ENCODE measurements at places on chromosomes 11 and 22.

GRCh38 chr11:102719620-102720277 is 5.0 kb downstream of the MMP8 start:
- no peak for DNase-seq

DNA sequence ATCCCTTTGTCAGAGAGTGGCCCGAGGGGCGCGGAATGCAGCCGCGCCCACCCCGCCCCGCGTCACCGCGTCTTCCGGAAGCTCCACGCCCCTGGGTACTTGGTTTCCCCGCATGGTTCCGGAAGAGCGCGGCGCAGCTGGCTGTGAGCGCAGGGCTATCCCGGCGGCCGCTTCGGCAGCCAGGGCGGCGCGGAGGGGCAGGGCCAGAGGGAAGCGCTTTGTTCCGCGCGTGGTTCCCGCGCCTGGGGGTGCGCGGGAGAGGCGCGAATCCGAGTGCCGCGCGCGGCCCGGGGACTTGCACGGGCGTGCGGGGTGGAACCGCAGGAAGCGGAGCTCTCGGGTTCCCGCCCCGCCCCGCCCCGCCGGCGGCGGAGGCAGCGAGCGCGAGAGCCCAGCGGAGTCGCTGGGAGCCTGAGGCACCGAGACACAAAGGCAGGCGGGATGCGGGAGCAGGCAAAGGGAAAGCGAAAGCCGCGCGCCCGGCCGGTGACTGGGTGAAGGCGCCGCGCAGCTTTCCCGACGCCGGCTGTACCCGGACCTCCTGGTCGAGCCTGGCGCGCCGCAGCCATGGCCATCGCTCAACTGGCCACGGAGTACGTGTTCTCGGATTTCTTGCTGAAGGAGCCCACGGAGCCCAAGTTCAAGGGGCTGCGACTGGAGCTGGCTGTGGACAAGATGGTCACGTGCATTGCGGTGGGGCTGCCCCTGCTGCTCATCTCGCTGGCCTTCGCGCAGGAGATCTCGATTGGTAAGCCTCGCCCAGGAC is at the start of gene PANX1:
PANX1 (plus strand) TSS at position 96 of the 766 bp plus-strand sequence; CDS start at position 568, 472 bp downstream.
- peak; percentile 80 for DNase-seq

DNA sequence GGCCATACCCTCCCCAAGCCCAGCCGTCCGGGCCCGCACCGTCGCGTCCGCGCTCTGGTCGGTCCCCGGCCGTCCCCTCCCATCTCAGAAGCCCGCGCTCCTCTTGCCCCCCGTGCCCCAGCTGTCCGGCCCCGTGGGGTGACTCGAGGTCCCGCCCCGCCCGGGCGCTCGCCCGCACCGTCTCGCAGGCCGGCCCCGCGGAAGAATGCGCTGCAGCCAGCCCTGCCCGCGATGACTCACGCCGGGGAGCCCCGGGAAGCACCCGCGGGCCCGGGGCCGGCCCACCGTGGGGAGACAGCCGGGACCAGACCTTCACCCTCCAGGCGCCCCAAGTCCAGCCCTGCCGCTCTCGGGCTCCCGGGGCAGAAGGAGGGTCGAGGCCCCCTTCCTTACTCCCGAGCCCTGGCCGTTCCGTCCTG is 320 bp upstream of the PHLDA2 start:
- peak; percentile 88 for DNase-seq

- no peak for DNase-seq
Measured at GRCh38 chr11:119525180-119525866, 102.4 kb upstream of the THY1 start.

DNA sequence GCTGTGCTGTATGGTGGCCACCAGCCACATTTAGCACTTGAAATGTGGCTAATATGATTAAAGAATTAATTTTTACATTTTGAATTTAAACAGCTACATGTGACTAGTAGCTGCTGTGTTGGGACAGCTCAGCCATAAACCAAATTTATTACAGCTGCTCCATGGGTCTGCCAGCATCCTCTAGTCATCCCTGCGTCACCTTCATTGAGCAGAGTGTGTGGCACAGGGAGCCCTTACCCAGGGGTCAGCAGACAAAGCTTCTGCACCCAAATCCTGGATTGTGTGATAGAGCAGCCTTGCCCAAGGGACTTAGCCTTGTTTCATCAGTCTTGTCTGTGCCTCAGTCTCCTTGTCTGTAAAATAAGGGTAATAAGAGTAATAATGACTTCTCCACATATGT is 19.4 kb upstream of the ACCSL start:
- DNase-seq: no peak

GRCh38 chr11:33663121-33663520 is 37.5 kb downstream of the C11orf91 start:
- no peak for DNase-seq

DNA sequence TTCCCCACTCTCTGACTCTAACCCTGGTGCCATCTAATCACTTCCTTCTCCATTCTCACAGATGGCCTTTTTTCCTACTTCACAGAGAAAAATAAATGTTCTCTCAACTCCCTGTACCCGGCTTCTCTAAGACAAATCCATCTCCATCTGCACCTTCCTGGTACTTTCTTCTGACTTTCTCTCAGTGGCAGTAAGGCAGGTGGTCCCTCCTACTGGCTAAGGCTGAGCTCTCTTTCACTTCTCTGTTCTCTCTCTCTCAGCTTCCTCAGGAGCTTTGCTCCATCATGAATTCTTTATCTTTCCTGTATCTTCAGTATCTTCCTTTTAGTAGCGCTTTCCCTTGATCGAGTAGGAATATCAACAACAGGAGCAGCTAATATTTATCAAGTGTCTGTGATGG is 421.6 kb downstream of the TMEM135 start:
- DNase-seq: no peak

DNA sequence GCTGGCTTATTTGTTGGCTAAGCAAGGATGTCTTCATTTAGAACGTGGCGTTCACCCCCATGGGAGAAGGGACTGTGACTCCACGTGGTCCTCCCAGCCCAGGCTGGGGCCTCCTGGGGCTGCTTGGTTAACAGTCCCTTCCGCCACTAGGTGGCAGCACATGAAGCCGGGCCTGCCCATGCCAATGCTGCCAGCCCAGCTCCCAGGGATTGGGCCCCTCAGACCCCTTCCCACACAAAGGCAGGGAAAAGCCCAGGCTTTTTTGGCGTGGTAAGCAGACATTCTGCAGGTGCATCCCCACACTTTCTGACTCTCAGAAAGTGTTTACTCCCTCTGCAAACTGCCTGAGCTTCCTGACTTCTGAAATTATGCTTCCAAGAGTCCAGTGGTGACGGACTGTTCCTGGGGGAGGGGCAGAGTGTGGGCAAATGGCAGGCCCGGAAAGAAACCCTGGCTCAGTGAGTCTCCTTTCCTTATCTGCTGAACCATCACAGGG is 3.1 kb downstream of the CBX6 start:
- DNase-seq: peak; percentile 82

- DNase-seq: no peak
Measured at GRCh38 chr11:23569547-23569946, 709.3 kb upstream of the CCDC179 start.

DNA sequence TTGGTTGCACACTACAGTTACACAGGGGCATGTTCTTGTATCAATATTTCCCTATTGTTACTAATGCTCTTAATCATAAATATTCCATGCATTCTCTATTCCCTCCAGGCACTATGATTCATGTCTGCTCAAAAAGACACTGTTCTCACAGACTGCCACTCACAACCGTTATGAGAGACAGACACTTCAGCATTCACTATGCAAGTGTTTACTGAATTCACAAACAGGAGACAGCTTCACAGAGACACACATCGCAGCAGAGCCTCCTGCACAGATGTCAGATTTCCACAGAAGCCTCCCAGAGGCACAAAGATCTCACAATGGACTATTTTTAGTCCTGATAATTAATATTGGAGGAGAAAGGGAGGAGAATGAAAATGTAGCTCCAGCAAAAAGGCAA is 930.4 kb downstream of the OPCML start:
- no peak for DNase-seq

GRCh38 chr11:70528794-70529580 is 130.7 kb downstream of the CTTN start:
- no peak for DNase-seq

- DNase-seq: no peak
Measured at GRCh38 chr11:19713196-19714021, 772 bp downstream of the NAV2 start.

GRCh38 chr22:49760630-49761571 is 66.8 kb downstream of the BRD1 start:
- no peak for DNase-seq

DNA sequence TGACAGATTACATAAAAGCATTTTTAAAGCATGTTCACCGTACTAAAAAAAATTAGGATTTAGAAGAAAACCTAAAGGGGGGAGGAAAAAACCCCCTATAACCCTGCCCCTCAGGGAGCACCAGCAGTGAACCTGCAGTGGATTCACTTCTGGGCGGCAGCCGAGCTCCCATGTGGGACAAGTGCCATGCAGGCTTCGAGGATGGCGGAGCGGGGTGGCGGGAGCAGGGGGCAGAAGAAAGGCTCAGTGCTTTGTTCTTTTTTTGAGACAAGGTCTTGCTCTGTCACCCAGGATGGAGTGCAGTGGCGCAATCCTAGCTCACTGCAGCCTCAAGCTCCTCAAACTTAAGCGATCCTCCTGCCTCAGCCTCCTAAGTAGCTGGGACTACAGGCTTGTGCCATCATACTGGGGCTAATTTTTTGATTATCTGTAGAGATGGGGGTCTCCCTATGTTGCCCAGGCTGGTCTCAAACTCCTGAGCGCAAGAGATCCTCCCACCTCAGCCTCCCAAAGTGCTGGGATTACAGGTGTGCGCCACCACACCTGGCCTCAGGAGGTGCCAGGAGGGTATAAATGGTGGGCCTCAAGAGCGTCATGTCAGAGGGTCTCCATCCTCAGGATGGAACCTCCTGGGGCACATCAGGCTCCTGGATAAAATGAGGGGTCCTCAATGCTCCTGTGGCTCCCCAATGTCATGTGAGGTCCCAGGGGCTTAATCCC is 34.0 kb downstream of the PPM1F start:
- DNase-seq: no peak

DNA sequence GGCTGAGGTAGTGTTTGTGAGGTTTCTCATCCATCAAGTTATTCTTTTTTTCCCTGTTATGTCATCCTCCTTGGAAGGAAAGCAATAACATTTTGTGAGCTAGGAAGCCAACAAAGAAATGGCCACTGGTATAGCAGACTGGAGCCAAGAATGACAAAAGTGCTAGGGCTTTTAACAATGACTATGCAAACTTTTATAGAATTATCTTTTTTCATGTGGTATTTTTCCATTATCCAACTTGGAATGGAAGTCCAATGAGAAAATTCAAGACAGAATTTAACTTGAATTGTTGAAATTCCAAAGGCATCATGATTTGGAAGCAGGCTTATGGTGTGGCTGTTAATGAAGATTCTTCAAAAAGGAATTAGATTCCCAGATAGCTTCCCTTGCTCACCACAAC is 216.4 kb upstream of the PDGFD start:
- DNase-seq: no peak

DNA sequence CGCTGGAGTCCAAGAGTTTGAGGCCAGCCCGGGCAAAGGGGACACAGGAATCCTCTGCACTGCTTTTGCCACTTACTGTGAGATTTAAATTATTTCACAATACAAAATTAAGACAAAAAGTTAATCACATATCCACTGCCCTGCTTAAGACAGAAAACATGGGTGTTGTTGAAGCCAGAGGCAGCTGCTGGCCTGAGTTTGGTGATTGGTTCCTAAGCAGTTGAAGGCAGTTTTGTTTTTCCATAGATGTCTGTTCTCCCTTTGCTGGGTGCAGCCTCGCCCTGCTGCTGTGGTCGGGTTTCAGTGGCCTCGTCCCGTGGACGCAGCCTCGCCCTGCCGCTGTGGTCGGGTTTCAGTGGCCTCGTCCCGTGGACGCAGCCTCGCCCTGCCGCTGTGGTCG is 70.2 kb upstream of the PPP6R3 start:
- no peak for DNase-seq

- DNase-seq: peak; percentile 28
Measured at GRCh38 chr11:13384908-13385640, 77.9 kb downstream of the BTBD10 start.

DNA sequence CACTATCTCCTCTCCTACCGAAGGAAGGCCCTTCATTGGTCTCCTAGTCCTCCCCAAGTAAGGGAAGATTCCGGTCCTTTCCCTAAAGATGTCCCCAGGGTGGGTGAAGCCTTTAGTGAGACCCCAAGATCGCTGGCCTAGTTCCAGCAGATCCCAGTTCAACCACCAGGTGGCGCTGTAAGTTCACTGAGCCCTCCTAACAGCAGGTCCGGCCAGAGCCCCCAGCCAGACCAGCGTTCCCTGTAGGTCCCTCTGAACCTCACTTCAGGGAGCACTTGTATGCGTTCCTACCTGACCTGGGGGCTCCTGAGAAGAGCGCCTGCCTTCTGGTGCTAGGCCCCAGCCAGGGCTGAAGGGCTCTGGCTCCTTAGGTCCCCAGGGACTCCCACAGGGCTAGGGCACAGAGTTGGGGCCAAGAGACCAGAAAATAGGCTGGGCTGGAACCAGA is 38.1 kb downstream of the LMO1 start:
- DNase-seq: peak; percentile 73

- no peak for DNase-seq
Measured at GRCh38 chr22:23526596-23527316, 53.3 kb downstream of the IGLL1 start.

- peak; percentile 31 for DNase-seq
Measured at GRCh38 chr11:13963169-13963948, 836 bp downstream of the SPON1 start.

DNA sequence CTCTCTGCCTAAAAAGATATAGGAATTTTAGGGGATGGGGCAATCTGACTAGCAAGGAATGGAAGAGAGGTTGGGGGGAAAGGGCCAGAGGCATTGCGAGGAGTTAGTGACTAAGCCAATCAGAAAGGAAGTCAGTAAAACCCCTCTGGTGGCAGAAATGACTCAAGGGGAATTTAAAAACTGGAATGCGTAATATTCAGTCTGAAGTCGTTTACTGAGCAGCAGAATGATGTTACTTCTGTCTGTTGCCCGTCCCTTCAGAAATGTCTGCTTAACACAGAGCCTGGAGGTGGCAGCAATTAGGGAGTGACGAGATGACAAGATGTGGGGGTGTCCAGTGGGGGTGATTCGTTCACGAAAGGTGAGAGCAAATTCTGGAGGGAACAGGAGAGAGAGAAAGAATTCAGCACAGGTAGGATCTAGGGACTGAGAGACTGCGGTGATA is 107.7 kb upstream of the CLMP start:
- no peak for DNase-seq

DNA sequence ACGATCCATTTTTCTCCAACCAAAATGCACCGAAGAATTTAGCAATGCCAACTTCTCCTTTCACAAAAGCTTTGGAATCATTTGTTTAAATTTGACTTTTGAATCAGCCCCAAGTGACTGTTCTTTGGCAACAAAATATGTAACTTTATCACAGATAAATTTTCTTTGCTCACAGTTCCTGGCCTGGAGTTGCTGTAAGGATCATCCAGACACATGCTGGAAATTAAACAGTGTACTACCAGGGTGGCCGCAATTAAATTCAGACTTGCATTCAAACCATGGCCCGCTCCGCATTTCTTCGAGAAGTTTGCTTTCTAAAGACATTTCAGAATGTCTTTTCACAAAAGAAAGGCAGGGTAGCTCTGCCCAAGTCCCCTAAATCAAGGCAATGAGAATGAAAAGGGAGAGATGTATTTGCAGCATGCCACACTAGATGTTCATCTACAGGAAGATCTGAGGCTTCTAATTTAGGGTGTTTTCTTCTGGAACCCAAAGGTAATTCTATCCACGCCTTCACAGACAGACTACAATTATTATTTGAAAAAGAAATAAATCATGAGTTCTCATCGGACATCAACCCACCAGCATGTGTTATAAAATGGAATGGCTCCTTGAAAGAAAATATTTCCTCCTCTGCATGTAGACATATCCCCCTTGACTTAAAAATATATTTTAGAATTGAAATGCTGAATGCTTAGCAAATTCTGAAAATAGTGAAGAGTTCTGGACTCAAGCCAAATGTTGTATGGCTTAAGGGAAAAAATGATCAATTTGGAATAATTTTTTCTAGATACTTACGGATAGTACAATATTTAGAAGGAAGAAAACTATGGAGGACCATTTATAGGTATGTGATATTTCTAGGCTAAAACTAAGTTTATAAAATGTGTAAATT is 189.7 kb upstream of the BLID start:
- no peak for DNase-seq

Data from transverse colon (tissue), 4 donors.